ENCODE measurements at places on chromosomes 6 and 20. TPM values are rescaled to one million over a fixed set of nuclear protein-coding genes. Genes with fewer than 3 reads are reported as not detected.

Gene WFDC10B
- not detected for total RNA-seq

Gene ADGRF5
- total RNA-seq: under 0.01 TPM

Gene SYCP2
- total RNA-seq: 0.32 TPM

Gene IL17F
- not detected for total RNA-seq

Gene IRF4
- not detected for total RNA-seq

Gene CLDN20
- total RNA-seq: not detected

Gene NKX2-4
- not detected for total RNA-seq

Gene CCN6
- not detected for total RNA-seq

Gene MAFB
- total RNA-seq: 0.14 TPM

Gene MDC1
- 13.2 TPM for total RNA-seq

Gene NAA20
- total RNA-seq: 33.3 TPM

Gene DNPH1
- total RNA-seq: 26.3 TPM

Gene GPLD1
- 0.32 TPM for total RNA-seq

Gene FBXO9
- total RNA-seq: 41.9 TPM

Gene PNPLA1
- total RNA-seq: 0.05 TPM

Gene MTFR2
- total RNA-seq: 0.30 TPM

Gene VSX1
- not detected for total RNA-seq

Gene CST5
- not detected for total RNA-seq

Gene MACROD2
- 1.8 TPM for total RNA-seq

Gene XKR7
- not detected for total RNA-seq

Gene SIRPD
- not detected for total RNA-seq

Gene ABHD16B
- total RNA-seq: 0.09 TPM

Gene CDH26
- 0.09 TPM for total RNA-seq

Gene STX11
- total RNA-seq: 1.2 TPM

Gene RAD21L1
- total RNA-seq: 0.59 TPM

Gene PBOV1
- not detected for total RNA-seq

Gene MRPL14
- total RNA-seq: 28.6 TPM

Gene BMP2
- total RNA-seq: 35.0 TPM

Gene MAS1L
- not detected for total RNA-seq

Gene PRRT1
- total RNA-seq: 0.09 TPM

Gene GTSF1L
- not detected for total RNA-seq

Gene NECAB3
- 31.1 TPM for total RNA-seq
